Lung (tissue), 17 donors: ENCODE measurements at places on chromosomes 1 and 21. TPM values are rescaled to one million over a fixed set of nuclear protein-coding genes. Genes with fewer than 3 reads are reported as not detected.

Gene ATP6V1G3
- total RNA-seq: not detected

Gene FALEC
- not detected for total RNA-seq

Gene FCGR3B
- 9.9 TPM for total RNA-seq

Gene ATF3
- total RNA-seq: 15.9 TPM

Gene HMCN1
- 26.0 TPM for total RNA-seq

Gene LCE2A
- total RNA-seq: not detected

Gene PLEKHA6
- 2.8 TPM for total RNA-seq

Gene AK4
- 4.9 TPM for total RNA-seq

Gene LCE3C
- total RNA-seq: not detected

Gene AKR7A3
- 1.3 TPM for total RNA-seq

Gene EPHA2
- 21.3 TPM for total RNA-seq

Gene CR1L
- 2.6 TPM for total RNA-seq

Gene NPHS2
- total RNA-seq: not detected

Gene AMY1A
- 10.4 TPM for total RNA-seq

Gene ACTL8
- total RNA-seq: not detected

Gene C1orf216
- 11.2 TPM for total RNA-seq

Gene MPL
- total RNA-seq: 0.67 TPM

Gene SSU72
- 63.7 TPM for total RNA-seq

Gene PHACTR4
- total RNA-seq: 22.4 TPM

Gene DISP3
- not detected for total RNA-seq

Gene SLC16A4
- total RNA-seq: 6.8 TPM

Gene KIAA1614
- 6.2 TPM for total RNA-seq

Gene LYSMD1
- 4.9 TPM for total RNA-seq
